ENCODE measurements at places on chromosomes 12 and 14.

DNA sequence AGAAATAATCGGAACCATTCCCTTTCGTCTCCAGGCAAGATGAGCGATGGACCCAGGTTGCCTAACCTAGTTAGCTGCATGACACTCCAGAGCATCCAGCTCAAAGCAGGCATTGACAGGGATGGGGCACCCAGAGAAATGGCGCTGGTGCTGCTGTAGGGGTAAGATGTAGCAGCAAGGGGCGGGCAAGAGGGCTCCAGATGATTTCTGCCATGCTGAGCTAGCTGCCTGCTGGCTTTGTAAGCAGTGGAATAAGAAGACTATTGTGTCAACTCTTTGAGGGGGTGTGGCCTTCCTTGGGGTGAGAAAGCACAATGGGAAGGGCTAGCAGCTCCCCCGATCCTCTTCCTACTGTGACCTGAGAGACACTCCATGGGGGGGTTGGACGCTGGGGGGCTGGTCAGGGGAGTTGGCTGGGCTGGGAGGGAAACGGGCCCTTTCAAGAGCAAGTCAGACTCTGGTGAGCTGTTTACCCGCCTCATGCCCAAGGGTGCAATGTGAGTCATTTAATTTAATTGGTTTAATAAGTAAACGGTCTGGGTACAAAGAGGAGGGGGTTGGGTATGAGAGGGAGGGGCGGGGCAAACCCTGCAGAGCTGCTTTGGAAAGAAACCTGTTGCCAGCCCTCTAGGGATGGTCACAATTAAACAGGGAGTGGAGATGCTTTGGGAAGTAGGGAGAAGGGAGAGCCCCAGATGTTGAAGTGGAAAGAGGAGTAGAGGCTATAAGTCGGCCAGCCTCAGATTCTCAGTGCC, 50.5 kb downstream of the B4GALNT3 start:
- no peak for DNase-seq

DNA sequence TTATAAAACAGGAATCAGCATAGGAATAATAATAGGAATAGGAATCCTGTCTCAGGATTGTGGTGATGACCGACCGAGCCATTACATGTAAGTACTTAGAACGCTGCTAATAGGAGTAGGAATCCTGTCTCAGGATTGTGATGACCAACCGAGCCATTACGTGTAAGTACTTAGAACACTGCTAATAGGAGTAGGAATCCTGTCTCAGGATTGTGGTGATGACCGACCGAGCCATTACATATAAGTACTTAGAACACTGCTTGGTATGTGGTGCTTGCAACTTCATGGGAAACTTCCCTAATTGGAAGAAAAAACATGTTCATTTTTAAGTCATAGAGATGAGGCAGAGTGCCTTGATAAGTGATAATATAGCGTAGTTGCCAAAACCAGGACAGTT, 30.0 kb downstream of the ELK3 start:
- DNase-seq: no peak

GRCh38 chr12:68264857-68265256, 11.5 kb upstream of the IL22 start:
- DNase-seq: no peak

- DNase-seq: no peak
Measured at GRCh38 chr12:24232531-24232930, 283.1 kb upstream of the SOX5 start.

DNA sequence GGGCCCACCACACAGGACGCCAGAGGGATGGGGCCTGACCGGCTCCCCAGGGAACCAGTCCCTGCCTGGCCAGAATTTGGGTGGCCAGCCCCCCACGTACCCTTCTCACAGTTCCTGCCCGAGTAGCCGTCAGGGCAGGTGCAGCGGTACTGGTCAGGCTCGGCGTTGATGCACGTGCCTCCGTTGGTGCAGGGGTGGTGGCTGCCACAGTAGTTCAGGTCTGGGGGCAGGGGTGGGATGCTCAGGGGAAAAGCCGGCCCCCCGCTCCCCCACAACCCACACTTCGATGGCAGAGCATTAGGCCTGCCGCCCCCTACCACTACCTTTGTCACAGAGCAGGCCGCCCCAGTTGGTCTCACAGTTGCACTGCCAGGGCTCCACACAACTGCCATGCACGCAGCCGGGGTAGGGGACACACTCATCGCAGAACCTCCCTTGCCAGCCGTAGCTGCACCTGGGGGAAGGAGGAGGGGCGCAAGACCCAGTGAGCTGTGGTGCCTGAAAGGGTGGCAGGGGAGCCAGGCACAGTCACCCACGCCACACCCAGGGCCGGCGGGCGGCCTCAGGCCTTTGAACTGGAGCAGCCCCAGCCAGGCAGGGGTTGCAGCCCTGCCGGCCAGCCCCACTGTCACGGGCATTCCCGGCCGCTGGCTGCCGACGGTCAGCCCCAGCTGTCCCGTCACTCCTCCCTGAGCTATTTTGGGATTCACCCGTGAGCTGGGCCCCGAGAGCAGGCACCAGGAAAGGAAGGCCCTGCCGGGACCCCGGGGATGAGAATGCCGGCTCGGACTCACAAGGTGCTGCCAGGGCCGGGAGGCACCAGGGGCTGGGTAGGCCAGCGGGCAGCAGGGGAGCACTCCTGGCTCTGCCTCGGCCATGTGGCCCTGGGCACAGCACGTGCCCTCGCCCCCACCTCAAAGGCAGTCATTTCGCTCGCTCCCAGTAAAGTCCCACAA, 16.5 kb downstream of the JAG2 start:
- DNase-seq: no peak

DNA sequence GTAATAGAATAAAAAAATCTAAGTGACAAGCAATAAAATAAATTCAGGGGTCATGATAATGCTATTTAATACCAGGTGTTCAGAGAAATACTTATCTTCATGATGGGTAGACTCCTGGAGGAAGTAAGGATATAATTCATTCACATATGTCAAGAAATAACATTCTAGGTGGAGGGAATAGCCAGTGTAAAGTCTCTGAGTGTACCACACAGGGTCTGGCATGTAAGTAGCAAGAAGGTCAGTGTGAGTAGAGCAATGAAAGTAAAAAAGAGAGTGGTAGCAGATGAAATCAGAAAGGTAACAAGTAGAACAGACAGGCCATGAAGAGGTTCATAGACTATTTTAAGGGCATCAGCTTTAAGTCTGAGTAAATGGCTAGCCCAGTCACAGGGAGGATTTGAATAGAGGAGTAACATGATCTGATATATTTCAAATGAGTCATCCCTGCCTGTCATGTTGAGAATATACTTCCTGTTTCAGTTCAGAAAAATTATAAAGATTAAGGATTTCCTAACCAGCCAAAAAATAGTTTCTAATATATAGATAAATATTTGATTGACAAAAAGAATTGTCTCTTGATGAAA, 519.9 kb downstream of the C12orf50 start:
- no peak for DNase-seq

DNA sequence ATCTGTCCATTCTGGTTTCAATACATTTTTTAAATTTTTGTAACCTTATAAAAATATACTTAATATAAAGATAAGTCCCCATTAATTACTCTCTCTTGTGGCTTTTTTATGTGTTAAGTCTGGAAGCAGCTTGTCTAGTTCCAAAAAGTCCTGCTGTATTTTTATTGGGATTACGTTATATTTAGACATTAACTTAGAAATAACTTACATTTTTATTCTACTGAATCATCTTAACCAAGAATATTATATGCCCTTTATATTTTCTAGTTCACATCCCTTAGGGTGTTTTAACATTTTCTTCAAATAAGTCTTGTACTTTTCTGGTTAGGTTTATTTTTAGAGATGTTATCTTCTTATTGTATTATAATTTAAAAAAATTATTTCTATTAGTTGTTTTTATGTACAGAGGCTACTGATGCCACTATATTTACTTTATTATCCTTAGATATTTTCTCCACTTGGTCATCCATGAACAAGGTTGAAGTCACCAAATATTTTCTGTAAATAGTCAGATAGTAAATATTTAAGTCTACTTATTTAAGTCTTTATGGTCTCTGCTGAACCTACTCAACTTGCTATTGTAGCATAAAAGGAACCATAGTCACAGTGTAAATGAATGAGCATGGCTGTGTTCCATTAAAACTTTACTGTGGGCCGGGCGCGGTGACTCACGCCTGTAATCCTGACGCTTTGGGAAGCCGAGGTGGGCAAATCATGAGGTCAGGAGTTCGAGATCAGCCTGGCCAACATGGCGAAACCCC, 132.4 kb upstream of the NEDD1 start:
- DNase-seq: no peak

GRCh38 chr14:24364841-24365240, 3.1 kb upstream of the NFATC4 start:
- no peak for DNase-seq

DNA sequence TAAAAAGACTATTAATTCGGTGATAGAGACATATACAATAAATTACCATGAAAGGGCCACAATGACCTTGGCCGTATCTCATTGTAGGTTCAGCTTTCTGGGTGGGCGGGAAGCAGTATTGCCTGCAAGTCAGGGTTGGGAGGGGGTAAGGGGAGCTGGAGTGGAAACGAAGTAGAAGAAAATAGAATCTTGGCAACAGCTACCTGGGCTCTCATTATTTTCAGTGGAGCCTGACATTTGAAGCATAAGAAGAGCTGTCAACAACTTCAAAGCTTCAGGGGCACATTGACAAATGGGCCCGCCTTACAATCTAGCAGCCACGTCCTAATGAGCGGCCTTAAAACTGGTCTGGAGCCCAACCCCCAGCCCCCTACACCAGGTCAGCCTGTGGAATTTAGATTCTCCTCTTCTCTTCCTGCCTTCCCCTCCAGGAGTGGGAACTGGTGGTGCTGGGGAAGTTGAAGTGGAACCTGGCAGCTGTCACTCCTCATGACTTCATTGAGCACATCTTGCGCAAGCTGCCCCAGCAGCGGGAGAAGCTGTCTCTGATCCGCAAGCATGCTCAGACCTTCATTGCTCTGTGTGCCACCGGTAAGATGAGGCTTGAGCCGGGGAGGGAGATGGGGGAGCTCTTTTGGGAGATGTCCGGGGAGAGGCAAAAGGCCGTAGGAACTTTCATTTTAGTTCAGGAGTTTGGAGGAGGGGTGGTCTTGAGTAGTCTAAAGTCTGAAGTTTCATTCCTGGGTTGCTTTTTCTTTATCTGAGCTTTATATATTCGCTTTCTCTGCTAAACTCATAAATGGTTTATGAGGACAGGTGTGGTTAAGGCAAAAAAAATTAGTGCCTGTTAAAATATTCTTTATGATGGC, 5.0 kb downstream of the CCND2 start:
- DNase-seq: no peak

GRCh38 chr14:64232095-64232838, 61.9 kb downstream of the ESR2 start:
- DNase-seq: no peak

DNA sequence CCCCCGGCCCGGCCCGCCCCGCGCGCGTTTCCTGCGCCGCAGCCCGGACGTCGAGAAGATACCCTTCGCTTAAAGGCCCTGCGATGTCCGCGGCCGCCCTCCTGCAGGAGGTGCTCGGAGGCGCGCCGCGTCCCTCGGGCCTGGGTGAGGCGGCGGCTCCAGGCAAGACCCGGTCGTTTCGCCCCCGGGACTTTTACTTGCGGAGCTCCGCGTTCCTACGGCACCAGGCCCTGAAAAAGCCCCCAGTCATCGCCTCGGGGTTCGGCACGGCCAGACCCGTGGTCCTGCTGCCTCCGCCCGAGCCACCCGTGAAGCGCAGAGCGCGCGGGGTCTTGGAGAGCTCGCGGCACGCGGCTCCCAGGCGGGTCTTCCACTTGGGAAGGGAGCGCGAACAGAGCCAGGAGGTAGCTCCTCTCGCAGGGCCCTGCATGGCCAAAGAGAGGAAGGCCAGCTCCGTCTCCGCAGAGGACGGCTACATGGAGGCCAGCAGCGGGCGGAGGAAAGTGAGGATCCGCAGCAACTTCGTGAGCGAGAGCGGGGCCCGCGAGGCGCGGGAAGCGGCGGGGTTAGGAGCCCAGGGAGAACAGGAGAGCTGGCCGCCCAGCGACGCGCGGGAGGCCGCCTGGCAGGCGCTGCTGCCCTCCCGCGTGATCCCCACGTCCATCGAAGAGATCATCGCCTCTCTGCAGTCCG, 26.9 kb downstream of the TTC6 start:
- no peak for DNase-seq

DNA sequence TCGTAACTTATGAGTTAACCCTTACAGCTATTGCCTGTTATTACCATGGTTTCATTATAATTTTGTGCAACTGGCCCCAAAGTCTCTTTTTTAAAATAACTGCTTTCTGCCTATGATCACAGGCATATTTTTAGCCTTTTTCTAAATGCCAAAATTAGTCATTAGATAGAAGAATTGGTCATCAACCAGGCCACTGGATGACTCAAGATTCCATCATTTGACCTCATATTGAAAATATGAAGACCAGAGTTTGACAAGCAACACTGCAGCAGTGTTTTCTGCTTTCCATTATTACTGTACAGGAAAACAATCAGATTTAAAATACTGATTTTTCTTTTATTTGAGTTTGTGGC, 54.7 kb upstream of the OTOGL start:
- DNase-seq: no peak

DNA sequence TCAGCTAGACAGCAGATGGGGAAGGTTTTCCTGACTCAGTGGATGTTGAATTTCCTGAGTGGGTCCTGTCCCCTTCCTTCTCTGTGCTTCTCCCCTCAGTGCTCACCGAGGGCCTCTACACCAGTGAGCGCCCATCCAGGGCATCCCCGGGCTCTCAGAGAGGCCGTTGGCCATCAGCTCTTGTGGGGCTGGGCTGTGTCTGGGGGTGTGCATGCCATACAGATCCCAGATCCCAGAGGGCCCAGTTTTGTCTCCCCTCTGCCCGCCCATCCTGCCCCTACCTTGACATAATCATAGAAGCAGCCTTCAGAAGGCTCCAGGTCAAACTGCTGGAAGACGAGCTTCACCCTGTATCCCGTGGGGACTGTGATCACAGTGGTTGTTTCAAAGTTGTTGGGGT, 1.1 kb downstream of the C1R start:
- DNase-seq: no peak

- DNase-seq: no peak
Measured at GRCh38 chr14:62001963-62002362, 239.7 kb downstream of the SNAPC1 start.

DNA sequence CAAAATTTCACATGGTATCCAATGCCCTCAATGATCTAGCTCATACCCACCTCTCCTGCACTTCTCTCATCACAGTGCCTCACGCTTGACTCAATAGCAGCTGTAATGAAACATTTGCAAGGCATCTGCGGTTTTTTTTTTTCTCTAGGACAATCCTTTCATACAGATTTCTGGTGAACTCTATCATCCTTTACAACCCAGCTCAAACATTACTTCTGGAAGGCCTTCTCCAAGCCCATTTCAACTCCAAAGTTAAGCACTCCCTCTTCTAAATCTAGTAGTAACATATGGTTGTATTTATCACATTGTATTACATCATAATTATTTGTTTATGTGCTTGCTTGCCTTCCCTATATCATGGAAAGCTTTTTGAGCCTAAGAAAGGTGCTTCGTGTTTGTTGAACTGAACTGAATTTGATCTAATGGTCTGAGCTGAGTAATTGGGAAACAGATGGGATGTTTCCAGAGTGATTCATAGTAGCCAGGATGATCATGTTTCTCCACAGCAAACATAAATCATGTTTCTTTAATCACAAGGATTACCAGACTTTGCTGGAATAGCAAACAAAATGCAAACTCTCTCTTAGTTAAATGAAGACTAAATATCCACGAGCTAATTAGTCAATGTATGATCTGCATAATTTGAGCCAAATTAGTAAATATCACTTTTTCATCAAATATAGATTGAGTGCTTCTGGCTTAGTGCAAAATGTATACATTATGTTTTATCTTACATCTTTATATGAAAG, 14.3 kb downstream of the CFL2 start:
- DNase-seq: no peak

GRCh38 chr14:37057776-37058175, 114.6 kb downstream of the SLC25A21 start:
- DNase-seq: no peak
